Activated CD4-positive, alpha-beta T cell treated with anti-CD3 and anti-CD28 coated beads, Interleukin-2, amount 10 ng/mL, durations not matched to agents 24 days and 14 days (primary cell): ENCODE measurements at places on chromosomes 4 and X.

- no peak for DNase-seq
Measured at GRCh38 chr4:86896596-86896995, 4.4 kb upstream of the C4orf36 start.

DNA sequence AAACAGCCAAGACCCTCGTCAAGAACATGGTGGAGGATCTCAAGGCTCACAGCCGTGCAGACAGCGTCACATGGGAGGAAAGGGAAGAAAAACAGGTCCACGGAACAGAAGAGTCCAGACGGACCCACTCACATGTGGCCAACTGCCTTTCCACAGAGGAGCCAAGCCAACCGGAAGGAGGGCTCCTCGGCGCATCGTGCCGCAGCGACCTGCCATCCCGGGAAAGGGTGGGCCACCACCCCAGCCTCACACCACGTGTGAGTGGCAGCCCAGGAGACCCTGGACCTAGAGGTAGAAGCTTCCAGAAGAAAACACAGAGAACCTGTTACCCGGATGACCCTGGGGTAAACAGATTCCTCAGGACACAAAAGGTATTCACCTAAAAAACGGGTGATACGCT is 28.4 kb downstream of the CTBP1 start:
- no peak for DNase-seq

DNA sequence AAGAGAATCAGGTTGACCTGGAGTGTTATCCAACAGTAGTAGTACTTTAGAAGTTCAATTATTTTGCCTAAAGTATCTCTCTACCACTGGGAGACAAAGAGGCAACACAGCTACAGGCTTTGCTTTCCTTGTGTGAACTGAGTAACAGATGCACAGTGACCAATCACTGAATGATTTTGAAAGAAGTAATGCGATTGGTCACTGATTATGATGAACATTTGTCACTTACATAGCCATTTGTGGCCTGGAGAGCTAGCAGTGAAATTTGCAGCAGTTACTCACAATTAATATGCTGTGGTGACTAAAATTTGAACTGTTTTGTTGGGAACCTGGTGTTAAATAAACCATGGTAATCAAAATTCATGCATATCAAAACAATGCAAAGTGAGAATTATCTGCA is 508.7 kb upstream of the DIPK2B start:
- DNase-seq = no peak

- DNase-seq = no peak
Measured at GRCh38 chr4:137664046-137664387, 131.7 kb upstream of the PCDH18 start.

DNA sequence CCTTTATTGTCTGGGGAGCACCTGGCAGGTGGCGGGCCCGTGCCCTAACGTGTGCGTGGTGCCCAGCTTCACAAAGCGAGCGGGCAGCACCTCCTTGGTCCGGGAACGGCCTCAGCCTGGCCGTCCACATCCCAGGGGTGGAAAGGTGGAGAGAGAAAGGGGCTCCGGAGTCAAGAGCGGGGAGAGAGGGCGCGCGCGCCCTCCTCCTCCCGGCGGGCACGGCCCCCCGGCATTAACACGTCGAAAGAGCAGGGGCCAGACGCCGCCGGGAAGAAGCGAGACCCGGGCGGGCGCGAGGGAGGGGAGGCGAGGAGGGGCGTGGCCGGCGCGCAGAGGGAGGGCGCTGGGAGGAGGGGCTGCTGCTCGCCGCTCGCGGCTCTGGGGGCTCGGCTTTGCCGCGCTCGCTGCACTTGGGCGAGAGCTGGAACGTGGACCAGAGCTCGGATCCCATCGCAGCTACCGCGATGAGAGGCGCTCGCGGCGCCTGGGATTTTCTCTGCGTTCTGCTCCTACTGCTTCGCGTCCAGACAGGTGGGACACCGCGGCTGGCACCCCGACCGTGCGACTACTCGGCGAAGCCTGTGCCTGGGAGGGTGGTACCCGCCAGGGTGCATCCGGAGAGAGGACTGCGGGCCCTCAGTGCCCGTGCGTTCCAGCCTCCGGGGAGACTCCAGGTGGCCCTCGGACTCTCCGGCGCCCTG is at the start of gene KIT:
Gene KIT (plus strand): TSS at position 407 of the 701 bp plus-strand sequence. CDS start 58 bp downstream, at position 465.
- DNase-seq = peak; percentile 58

GRCh38 chrX:23493941-23494374 is 159.3 kb downstream of the PTCHD1 start:
- DNase-seq = no peak

GRCh38 chr4:102157984-102158383 is 187.3 kb downstream of the SLC39A8 start:
- DNase-seq = no peak

DNA sequence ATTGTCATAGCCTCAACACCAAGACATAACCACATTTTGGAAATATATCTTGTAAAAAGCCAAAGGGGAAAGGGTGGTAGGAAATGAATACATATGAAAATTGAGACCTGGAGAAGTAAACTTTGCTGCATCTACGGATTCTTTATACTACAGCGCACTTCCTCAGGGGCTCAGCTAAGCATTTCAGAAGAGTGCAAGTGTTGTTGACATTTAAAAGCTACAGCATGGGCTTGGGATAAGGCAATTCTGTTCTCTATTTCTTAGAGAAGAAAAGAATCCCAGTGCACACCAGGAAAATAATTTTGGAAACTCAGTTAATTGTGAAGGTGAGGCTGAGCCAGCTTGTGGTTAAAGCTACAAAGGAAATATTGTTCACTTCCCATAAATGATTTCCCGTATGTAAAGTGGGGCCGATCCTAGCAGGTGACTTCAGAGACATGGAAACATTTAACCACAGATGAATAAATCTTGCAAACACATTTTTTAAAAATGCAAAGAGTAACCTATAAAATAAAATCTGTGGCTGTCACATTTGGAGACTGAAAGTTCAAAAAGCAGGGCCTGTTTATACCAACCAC is 12.6 kb upstream of the GBA3 start:
- no peak for DNase-seq

DNA sequence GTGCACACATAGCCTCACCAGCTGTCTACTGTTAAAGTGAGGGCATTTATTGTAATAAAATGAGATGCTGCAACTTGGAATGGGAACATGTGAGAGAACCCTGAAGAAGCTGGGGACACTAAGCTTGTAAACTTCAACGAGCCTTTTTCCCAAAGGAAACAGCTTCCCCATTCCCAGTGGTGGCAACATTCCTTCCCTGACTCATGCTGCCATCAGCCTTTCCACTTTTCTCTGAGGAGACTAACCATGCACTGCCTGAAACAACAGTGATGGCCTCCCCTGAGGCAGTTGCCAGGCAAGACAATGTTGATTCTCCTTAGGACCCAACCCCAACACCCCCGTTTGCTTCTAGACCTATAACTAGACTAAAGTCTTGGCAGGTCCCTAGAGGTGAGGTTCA is 928.3 kb downstream of the GLUD2 start:
- DNase-seq = no peak

- no peak for DNase-seq
Measured at GRCh38 chr4:168440442-168441264, 39.6 kb downstream of the DDX60L start.

- DNase-seq = no peak
Measured at GRCh38 chrX:46500054-46500453, 45.2 kb downstream of the ZNF674 start.
